MCF 10A (cell line): ENCODE measurements at places on chromosomes 11 and 22. TPM values are rescaled to one million over a fixed set of nuclear protein-coding genes. Genes with fewer than 3 reads are reported as not detected.

RASGRP2 gene
- total RNA-seq, result not detected in 2 replicates

C11orf86 gene
- not detected in 2 replicates for total RNA-seq

EXPH5 gene
- 9.2 and 17.9 TPM in 2 replicates for total RNA-seq

CRYBB2 gene
- 0.52 and 0.68 TPM in 2 replicates for total RNA-seq

APOBEC3A gene
- total RNA-seq, result not detected in 2 replicates

MMP3 gene
- 0.19 TPM in 1 of 2 replicates, not detected in the other for total RNA-seq

SERPING1 gene
- total RNA-seq, result 1.1 TPM in 1 of 2 replicates, not detected in the other

DEUP1 gene
- not detected in 2 replicates for total RNA-seq
